ENCODE measurements at places on chromosomes 2 and 18. TPM values are rescaled to one million over a fixed set of nuclear protein-coding genes. Genes with fewer than 3 reads are reported as not detected.

RFTN2 gene
- total RNA-seq = not detected

ELAC1 gene
- total RNA-seq = 5.1 TPM

EMILIN1 gene
- 0.63 TPM for total RNA-seq

DNA sequence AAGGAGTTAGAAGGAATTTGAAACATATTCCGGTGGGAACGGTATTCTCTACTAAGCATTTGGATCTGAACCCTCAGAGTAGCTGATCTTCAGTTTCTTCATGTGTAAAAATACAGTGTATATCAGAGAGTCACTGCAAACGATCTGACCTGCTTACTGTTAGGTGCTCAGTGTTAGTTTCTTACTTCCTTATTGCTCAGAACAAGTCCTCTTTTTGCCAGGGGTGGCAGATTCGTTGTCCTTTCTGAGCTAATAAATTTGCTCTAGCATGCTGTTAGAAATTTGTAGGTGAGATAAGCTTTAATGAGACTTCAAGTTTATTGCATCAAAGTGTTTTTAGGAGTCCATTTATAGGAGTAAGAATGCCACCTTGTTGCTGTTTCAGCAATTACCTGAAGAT is 15.8 kb downstream of the PLEKHA3 start:
- DNase-seq = no peak

- DNase-seq = no peak
These were observed 133.8 kb upstream of the LMAN1 start for GRCh38 chr18:59492756-59493421.

DNA sequence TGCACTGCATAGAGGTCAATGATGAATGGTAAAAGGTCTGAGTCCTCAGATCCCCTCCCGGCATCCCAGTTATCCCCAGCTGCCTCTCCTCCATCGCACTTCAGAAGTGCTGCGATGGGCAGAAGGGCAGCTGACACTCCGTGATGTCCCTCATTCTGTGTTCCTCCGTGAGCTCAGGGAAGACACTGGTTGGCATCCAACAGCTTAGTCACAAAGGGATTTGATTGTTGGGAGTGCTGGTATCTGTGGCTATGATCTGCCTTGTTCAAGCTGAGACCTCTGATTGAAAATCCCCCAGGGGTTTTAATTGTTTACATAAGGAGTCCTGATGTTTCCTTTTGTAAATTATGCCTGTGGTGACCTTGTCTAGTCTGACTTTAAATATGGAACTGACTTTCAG is 19.0 kb upstream of the SAG start:
- DNase-seq = no peak

DNA sequence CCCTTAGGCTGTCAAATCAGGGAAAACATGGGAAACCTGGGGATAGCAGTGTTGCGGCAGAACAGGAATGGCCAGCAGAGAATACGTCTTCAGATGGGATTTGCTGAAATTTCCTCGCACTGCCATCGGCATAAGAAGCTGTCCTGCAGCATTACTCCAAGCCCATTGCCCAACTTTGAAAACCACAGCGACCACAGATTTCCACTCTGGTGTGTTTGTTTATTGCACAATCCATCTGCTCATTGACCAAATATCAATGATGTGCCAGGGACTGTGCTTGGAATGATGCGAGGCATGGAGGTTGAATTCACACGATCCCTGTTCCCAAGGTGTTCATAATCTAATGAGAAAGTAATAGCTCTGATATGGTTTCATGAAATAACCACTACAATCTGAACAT is 383.3 kb upstream of the MYT1L start:
- DNase-seq = no peak

DNA sequence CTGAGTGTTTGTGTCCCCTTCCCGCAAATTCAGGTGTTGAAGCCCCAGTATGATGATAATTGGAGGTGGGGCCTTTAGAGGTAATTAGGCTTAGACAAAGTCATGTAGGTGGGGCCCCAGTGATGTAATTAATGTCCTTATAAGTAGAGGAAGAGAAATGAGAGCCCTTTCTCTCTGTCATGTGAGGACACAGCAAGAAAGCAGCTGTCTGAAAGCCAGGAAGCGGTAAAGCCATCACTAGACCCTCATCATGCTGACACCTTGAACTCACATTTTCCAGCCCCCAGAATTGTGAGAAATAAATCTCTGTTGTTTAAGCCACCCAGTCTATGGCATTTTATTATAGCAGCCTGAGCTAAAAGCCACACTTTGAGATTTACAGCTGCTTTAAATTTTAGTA is 1580.0 kb downstream of the LRP1B start:
- DNase-seq = no peak

- peak; percentile 63 for DNase-seq
These were observed 49.0 kb downstream of the SETBP1 start for GRCh38 chr18:44729631-44730101.

DNA sequence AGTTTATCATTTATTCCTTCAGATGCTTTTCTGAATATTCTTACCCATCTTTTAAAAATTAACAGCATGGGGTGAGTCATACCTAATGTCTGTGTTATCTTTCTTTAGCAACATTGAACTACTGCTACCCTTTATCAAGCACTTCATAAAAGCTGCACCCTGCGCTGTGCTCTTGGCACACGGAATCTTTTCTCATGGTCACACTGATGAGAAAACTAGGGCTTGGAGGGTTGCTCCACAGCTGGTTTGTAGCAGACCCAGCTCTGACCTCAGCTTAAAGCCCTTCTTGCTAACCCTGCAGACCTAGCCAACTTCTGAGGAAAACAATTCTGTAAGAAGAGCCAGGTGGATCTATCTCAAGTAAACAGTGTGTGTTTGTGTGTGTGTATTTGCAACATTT is 106.3 kb downstream of the RNF144A start:
- DNase-seq = no peak

- no peak for DNase-seq
These were observed 532.1 kb downstream of the SOX11 start for GRCh38 chr2:6224267-6224666.

DNA sequence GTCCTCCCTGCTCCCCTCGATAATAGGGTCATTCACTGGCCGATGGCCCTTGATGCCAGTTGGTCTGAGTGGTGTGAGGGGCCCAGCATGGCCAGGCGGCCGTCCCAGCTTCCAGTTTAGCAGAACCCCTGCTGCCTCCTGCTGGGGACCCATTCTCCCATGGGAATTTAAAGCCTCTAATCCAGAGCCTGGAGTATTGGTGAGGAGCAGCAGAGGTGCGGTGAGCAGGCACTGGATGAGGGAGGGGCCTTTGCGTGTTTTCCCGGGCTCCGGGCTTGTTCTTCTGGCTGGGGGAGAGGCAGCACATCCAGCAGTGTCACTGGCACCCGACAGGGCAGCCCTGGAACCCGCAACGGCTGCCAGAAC is 17.4 kb downstream of the KCNIP3 start:
- DNase-seq = no peak

DNA sequence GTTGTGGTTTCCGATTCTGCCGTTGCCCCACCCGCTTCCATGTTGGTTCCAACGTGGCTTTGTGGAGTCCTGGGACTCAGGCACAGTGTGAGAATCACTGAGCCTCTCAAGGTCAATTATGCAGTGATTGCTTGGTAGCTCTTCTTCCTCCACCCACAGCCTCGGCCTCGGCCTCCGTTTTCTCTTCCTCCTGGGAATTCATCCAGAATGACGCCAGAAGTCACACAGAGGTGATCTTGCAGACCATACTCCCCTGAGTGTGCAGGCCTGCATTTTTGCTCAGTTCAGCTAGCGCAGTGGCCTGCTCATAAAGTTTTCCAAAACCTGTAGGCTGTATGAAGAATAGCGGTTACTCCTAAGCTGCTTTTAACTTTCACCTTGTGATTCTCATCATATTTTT is 273.3 kb downstream of the GBX2 start:
- DNase-seq = no peak

DNA sequence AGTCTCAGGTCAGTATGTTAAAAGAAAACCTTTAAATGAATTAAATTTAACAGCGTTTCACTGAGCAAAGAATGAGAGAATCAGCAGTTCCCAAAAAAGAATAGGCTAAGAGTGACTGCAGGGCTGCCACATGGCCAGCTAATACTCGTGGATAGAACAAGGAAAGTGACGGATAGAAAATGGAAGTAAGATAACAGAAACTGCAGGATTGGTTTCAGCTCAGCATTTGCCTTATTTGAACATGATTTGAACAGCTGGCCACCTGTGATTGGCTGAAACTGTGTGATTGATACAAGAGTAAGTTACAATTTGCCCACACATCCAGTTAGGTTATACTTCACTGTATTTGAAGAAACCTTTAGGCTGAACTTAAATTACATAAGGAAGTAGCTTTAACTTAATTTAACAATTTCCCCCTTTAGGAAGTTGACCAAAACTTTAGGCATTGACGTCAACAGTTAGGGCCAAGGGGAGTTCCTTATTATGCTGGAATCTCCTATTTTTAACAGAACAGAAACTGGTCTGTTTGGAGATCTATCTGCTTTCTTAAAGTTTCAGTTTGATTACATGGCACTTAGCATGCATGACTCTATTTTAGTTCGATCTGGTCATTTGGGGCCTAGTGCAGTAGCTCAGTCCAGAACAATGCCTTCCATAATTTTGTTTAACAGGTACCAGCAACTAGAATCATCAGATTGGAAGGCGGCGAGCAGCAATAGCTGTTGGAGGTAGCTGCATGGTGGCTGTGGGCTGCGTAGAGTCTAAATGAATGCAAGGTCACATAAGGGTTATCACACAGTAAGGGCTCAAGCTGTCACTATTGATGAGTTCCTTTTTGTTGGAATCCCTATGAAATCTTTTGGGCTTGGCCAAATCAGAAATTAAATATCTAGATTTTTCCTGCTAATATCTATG is 143.4 kb downstream of the TRIM43 start:
- no peak for DNase-seq

Data from activated CD8-positive, alpha-beta T cell treated with anti-CD3 and anti-CD28 coated beads for 36 hours (primary cell).